Activated CD4-positive, alpha-beta memory T cell treated with anti-CD3 and anti-CD28 coated beads for 36 hours (primary cell): ENCODE measurements at places on chromosomes 13 and 19. TPM values are rescaled to one million over a fixed set of nuclear protein-coding genes. Genes with fewer than 3 reads are reported as not detected.

Gene SIGLEC8
- not detected for total RNA-seq

Gene PLIN5
- 0.17 TPM for total RNA-seq

Gene ZMYM2
- total RNA-seq, result 47.7 TPM

Gene TEKTIP1
- 1.1 TPM for total RNA-seq

Gene NLRP11
- not detected for total RNA-seq

Gene AXL
- 0.31 TPM for total RNA-seq

Gene C19orf73
- total RNA-seq, result 1.4 TPM

Gene ZNF571
- 2.7 TPM for total RNA-seq

DNA sequence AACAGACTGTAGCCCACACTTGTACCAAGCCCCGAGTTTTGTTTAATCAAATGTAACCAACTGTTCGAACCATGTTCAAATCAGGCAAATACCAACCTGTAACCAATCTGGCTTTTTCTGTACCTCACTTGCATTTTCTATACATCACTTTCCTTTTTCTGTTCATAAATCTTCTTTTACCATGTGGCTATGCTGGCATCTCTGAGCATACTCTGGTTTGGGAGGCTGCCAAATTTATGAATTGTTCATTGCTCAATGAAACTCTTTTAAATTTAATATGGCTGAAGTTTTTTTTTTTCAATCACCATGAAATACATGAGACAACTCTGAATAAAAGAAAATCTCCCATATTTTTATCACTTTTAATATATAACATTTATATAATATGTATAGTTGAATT lies 256.1 kb downstream of the SLITRK6 start:
- DNase-seq, result no peak

DNA sequence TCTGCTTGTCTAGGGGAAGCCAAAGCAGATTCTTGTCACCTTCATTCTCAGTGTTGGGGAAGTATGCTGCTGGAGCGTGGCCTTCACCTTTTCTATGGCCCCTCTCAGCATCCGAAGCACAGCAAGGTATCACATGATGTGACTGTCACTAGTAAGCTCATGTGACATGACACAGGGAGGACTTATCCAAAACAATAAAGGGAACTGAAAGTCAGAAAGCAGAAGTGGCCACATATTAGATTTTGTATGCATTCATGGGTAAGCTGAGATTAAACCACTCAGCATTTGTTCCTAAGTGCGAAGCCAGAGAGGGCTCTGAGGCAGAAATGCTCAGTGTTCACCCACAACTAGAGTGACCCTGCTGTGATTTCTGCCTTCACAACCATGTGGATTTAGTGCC lies 72.8 kb upstream of the PCDH8 start:
- no peak for DNase-seq

- DNase-seq, result no peak
Measured at GRCh38 chr19:39867133-39867532, 21.0 kb upstream of the FBL start.

DNA sequence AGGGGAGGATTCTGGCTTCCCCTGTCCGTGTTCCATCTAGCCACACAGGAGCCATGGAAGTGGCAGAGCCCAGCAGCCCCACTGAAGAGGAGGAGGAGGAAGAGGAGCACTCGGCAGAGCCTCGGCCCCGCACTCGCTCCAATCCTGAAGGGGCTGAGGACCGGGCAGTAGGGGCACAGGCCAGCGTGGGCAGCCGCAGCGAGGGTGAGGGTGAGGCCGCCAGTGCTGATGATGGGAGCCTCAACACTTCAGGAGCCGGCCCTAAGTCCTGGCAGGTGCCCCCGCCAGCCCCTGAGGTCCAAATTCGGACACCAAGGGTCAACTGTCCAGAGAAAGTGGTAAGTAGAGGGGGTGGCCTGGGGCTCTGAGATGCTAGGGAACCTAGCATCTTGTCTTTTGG lies 1.5 kb downstream of the BABAM1 start:
- no peak for DNase-seq

DNA sequence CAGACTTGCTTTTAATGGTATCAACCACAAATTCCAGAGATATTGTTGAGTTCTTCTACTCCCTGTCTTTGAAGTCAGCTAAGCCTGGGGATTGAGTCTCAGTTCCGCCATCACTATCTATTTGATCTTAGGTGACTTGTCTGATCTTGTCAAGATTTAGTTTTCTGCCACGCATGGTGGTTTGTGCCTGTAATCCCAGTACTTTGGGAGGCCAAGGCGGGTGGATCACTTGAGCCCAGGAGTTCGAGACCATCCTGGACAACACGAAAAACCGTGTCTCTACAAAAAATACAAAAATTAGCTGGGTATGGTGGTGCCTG lies 376.9 kb downstream of the FGF9 start:
- no peak for DNase-seq

- no peak for DNase-seq
Measured at GRCh38 chr13:95893861-95894260, 159.3 kb downstream of the UGGT2 start.

DNA sequence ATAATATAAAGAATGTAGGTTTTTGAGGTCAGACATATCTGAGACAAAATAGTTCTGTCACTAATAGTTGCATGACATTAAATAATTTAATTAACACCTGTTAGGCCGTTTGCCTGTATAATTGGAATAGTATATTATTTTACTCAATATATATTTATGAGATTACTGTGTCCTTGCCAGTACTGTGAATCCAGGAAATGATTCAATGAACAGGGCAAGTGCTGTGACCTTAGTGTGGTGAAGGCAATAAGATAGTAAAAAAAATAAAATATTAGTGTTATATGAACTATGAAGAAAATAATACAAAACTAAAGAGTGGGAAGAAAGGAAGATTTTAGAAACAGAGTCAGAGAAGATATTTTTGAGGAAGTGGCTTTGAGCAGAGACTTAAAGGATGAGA lies 403.7 kb downstream of the PCDH9 start:
- DNase-seq, result no peak

DNA sequence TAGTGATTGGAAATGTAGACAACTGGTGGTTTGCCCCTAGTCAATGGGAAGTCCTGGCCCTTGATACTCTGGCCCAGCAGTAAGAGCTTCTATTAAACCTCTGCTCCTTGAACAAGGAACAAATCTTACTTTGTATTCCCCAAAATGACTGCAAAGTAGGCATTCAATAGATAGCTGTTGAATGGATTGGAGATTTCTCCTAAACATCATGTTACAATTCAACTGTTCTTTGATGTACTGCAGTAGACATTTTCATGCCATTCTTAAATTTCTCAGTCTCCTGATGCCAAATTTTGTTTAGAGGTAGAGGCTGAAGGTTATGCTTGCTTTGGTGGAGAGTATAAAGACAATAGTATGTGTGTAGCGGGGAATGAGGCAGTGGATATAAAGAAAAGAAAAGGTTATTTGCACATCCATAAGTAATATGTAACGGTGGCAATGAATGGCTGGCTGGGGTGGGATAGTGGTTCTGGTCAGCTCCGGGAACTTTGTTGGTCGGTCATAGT lies 12.8 kb downstream of the MIR17HG start:
- DNase-seq, result no peak

- no peak for DNase-seq
Measured at GRCh38 chr13:18949970-18950369, 231.7 kb downstream of the TUBA3C start.

GRCh38 chr13:98156259-98156658 lies 13.4 kb downstream of the FARP1 start:
- DNase-seq, result no peak

DNA sequence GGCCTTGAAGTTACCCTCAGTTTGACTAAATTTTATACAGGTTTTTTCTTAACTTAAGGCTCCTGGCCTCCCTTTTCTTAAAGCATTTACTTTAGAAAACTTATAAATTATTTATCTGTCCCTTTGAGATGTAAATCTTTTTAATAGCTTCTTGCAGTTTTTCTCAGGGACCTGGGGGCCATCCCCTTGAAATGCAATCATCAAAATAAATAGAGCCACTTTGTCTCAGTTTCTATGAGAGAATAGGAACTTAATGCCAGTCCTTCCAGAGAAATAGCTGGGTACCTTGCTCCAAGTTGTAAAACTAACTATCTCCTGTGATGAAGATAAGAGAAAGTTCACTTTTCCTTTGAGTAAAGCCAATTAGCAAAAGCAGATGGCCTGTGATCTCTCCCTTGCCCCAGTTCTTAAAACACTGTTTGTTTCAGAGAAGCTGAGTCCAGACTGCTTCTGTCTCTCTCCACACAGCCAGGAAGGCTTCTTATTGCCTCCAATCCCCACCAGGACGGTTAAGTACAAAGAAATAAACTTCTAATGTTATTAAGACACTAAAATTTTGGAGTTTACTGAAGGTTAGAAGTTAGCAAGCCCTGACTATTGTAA lies 913.1 kb downstream of the OLFM4 start:
- DNase-seq, result no peak

- no peak for DNase-seq
Measured at GRCh38 chr13:92487238-92487637, 739.4 kb upstream of the GPC6 start.

GRCh38 chr13:44818428-44818827 lies 170.8 kb downstream of the NUFIP1 start:
- DNase-seq, result no peak

DNA sequence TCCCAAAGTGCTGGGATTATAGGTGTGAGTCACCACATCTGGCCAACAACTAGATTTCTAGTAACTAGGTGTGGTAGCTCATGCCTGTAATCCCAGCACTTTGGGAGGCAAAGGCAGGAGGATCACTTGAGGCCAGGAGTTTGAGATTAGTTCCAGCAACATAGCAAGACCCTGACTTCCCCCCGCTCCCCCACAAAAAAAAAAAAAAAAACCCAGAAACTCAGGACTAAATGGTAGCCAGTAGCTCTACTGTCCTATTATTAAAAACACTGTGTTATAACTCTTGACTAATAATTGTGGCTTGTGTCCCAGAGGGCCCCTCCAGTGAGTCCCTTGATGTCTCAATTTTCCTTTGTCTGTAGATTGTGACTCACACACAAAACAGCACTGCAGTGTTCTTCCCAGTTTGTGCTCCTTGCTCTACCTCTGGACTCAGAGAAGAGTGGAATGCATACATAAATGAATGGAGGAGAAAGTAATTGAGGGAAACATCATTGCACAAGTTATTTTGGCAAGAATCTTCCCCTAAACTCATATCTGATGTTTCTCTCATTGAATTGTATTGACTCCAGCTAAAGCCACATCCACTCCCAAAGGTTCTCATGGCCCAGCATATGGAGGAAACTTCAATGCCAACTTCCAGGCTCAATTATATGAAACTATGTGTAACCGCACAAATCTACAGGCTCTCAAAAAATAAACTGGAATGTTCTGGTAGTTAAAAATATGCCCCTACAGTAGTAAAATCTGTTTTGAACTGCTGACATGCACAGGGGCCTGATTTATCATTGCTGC lies 8.8 kb downstream of the TPT1 start:
- no peak for DNase-seq

DNA sequence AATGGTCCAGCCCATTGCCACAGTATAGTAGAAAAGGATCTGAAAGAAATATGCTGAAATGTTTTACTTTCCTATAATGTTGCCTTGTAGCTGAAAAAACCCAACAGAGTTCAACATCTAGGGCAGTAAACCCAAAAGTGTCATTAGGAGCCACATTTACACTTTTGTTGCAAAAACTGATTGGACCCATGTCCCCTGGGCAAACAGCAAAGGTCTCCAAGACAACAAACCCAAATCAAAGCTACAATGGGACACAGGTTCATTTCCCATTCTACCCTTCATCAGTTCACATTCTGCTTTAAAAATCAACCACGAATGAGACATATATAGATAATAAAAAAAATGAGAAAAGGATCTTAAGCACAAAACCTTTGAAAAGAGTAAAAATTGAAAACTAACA lies 744.8 kb downstream of the PCDH17 start:
- no peak for DNase-seq

DNA sequence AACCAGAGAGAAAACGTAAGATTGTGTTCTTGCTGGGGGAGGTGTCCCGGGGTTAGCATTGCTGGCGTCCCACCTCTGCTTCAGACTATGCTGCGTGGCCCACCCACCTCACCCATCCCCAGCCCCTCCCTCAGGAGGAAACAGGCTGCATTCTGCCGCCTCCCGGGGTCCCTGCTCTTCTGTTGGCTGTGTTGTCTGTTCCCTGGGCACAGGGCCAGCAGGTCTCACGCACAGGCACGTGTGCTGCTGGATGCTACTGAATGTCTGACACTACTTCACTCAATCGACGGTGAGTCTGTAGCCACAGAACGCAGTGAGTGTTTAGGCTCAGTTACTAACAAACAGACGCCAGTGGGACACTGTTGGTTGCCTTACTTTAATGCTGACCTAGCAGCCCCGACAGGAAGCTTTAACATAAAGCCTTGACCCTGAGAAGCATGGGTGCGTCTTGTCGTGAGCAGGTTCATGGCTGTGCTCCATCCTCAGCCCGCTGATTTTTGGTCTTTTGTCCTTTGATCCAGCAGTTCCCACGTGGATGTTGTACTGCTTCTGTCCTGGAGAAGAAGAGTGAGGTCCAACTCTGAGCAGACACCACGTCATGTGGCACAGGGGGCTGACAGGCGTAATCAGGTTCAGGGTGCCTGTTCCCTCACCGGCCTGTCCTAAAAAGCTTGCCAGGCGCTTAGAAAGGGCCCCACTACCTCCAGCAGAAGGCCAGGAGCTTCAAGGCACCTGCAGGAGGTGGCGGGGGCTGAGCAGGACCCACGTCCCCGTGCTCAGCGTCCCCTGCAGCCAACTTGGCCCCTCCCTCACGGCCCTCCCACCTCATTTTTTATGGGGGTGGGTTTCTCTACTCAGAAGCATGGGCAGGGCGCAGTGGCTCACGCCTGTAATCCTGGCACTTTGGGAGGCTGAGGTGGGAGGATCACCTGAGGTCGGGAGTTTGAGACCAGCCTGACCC lies 26.0 kb downstream of the NAXD start:
- no peak for DNase-seq

DNA sequence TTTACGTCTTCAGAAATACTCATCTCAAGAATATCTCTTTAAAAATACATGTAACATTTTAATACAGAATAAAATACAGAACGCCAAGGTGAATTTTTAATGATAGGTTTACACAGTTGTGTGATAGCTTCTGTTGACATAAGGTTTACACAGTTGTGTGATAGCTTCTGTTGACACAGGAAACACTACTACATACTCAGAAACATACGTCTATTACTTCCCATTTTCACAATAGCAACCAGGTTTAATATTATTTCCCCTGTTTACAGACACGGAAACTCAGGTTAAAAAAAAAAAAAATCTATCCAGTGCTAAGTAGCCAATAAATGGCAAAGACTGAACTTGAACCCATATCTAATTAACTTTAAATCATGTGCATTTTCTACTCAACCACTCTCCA lies 571.2 kb downstream of the LIG4 start:
- no peak for DNase-seq

DNA sequence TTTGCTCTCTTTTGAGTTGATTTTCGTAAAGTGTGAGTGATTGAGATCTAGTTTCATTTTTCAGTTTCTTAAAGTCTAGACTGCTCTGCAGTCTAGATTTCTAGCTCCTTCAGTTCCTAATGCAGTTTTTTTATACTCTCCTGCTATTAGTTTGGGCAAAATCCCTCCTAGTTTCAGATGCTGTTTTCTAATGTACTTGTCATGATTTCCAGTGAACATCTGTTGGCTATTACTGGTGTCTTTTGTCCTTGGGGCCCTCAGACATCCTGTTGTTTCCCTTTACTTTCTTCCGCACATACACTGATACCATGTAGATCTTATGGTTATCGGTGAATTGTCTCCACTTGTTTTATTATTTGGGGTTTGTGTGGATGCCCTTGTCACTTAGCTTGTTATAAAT lies 292.1 kb downstream of the TDRD3 start:
- no peak for DNase-seq

- no peak for DNase-seq
Measured at GRCh38 chr13:64928696-64929499, 2301.2 kb downstream of the PCDH9 start.
